ENCODE measurements at places on chromosomes 4 and X.

GRCh38 chrX:152950786-152951185 is 43.1 kb downstream of the PNMA5 start:
- no peak for DNase-seq

DNA sequence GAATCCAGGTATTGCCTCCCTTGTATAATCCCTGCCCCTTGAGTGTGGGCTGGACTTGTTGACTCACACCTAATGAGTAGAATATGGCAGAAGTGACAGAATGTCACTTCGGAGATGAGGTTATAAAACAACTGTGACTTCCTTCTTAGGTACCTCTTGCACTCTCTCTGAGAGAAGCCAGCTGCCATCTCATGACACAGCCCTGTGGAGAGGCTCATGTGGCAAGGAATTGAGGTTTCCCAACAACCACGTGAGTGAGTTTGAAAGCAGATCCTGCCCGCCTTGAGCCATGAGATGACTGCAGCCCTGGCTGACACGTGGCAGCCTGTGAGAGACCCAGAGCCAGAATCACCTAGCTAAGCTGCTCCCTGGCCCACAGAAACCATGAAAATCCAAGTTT is 13.5 kb downstream of the ASB11 start:
- peak; percentile 0 for DNase-seq

DNA sequence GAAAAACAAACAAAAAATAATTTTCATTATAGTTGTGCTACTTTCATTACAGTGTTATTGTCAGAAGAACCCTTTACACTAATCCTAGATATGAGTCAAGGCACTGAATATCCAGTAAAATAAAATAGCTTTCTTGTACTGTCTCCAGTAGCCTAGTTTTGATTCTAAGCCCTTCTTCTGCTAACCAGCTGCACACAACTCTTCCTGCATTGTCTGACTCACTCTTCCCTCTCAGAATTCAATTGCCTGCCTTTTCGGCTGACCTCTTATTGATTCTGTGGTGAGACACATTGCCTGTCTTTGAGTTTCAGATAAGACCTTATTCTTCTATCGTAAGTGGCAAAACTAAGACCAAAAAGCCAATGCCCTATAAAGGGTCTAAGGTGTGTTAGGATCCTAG is 26.7 kb upstream of the PCDH18 start:
- no peak for DNase-seq

GRCh38 chr4:4613126-4613465 is 71.2 kb upstream of the STX18 start:
- no peak for DNase-seq

DNA sequence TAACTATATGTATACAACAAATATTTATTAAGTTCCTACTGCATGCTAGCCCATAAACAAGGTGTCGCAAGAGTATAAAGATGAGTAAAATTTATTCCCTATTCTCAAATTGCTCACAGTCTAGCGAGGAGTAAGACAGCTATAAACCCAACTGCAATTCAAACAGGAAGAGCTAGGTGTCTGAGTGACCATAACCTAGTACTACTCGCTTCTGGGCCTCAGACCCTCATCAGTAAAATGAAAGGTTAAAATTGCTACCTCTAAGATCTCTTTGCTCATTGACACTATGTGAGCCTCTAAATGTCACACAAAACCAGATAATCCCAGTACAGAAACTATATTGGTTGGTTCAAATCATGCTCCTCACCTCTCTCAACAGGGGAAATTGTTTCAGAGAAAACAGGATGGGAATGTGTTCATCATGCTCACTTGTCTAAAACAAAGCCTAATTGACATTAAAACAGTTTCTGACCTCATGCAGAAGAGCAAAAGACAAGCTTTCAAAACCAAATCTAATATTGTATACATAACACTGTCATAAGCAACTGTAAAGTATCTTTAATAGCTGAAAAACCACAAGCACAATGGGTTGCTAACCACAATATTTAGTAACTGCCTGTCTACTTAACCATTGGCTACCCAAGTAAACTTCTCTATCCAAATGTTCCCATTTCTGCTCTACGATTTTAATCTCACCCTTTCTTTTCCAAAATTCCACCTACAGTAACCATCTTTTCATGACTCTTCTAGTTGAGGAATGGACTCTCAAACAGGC is 264.6 kb upstream of the FMR1 start:
- DNase-seq, result no peak

DNA sequence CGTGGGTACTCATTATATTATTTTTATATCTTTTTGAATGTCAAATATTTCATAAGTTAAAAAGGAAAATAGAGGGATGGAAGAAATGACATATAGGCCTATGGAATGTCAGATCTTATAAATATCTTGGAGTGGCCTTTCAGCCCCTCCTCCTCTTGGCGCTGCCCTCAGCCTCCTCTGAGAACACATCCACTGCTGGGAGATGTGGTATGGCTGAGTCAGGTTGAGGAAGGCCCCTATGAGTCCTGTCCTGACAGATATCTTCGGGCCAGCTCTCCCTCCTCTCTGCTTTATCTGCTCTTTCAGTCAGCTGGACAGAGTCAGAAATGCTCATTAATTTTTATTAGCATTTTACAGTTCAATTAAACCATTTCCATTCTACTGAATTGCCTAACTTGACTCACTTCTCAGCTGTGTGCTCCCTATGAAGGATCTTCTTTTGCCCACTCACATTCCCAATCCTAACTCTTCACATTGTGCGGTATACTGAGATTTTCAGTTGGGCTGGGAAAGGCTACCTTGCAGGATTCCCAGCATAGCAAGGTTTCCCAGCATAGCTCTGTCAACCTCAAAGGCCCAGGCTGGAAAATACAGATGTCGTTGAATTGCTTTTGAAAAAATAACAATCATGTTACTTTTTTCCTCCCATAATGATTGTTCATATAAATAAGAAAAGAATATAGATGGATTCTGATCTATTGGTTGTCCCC is 128.0 kb downstream of the ARHGEF9 start:
- DNase-seq, result no peak

- DNase-seq, result no peak
Measured at GRCh38 chr4:1350169-1350520, 3.1 kb downstream of the UVSSA start.

- DNase-seq, result no peak
Measured at GRCh38 chr4:168390041-168390440, 71.5 kb upstream of the DDX60 start.

- DNase-seq, result no peak
Measured at GRCh38 chr4:163680386-163681098, 186.1 kb downstream of the TMA16 start.

GRCh38 chr4:78512357-78512920 is 39.1 kb upstream of the ANXA3 start:
- DNase-seq, result no peak

GRCh38 chrX:264634-265455 is 16.3 kb upstream of the PLCXD1 start:
- DNase-seq, result no peak

DNA sequence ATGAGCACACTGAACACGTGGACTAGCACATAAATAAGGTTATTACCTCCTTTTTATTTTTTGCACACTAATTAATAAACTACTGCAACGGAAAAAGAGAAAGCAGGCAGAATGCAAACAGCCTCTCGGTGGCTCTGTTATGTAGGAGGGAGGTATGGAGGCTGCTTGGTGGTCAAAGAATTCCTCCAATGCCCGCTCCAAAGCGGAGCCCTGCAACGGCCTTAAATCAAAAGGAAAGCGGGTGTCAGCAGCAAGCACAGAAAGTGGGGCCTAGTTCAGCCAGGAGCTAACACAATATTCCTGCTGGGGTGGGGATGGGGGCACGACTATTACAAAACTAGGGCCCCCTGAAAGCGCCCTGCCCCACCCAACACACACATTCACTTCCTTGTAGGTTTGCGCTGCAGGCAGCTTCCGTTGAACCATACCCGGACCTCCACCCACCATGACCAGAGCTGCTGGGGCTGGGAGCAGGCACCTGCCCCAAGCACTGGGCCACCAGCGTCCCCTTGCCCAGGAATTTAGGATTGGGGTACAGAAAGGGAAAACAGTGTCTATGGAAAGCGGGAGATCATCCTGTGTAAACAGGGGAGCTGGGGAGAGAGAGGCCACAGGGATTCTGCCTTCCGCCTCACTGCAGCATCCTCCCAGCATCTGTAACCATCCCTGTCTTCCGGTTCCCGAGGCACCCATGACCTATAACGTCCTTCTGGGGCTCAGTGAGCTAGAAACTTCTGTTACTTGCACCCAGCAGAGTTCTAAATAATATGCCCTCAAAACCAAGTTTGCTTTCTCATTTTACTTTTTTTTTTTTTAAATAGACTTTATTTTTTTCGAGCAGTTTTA is 57.1 kb upstream of the DDX3X start:
- DNase-seq, result no peak

DNA sequence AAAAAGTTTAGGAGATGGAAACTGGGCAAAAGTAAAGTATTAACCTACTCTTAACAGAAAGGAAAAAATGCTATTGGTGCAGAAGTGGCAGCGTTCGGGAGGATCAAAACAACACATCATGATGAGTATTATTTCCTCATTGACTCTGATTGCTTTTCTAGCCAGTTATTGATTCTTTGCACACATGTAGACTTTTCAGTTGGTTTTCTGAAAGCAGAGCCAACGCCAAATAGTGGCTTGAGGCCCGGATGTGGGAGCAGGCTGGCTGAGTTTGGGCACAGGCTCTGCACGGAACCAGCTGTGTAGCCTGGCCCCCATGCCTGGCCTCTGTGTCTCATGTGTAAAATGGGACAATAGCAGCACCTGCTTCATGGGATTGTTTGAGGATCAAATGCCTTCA is 21.8 kb downstream of the STOX2 start:
- no peak for DNase-seq

DNA sequence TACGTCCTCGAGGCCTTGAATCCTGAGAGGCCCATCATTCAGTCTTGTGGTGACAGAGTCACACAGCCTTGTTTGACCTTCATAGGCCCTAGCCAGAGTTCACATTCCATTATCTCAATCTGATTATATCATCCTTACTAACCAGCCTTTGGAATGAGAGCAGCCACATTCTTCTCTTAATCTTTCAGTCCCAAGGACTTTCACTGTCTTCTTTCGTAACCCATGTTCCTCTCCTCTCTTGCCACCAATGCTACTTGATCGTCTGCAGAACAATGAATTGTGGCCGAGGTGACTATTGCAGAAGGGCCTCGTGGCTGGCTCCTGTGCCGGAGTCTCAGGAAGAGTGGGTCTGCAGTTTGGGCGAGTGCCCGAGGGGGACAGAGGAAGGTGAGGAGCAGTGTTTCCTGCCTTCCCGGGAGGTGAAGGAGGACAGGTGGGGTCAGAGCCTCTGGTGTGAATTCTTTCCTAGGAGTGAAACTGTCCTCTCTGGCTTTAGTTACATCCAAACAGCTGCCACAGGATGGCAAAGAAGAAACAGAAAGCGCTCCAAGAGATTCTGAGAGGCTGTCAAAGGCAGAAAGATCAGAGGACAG is 94.6 kb downstream of the LIMCH1 start:
- DNase-seq, result no peak

DNA sequence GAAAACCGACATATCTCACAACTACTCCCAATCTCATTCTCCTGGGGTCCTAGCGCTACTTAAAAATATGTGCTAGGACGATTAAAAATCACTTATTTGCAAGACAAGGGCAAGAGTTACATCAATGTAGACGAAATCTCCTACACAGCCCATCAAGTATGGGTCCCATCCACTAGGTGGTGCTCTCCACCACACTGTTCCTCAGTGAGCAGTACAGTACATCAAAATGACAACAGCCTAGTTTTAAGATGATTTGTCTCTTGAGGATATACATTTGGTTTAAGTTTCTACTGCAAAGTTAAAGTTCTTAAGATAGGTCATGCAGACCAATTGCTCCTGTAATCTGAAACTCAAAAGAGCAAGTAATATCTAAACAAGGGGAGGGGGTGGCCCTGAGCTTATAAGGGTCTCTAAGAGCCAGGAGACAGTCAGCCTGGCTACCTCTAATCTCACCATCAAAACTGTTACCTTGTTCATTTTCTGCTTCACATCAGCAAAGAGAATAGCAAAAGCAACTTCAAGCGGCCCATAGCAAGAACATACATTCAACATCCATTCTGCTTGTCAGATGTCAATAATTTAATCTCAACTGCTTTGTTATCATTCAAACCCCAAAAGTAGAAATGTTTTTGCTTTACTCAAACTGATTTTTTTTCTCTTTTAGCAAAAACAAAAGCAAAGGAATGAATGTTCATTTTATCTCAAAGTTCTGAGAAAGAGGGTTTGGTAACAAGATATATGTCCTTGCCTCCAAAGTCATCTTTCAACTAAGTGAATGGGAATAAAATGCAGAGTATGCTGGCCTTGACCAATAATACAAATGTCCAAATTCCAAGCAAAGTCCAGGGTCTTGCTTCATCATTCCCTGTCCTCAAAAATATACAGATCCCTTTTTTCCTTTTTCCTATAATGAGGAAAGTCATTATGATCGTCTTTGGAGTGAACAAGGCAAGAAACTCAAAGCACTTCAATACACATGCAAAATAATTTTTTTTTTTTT is 53.1 kb downstream of the STX18 start:
- DNase-seq, result peak; percentile 69

- DNase-seq, result no peak
Measured at GRCh38 chr4:99208719-99209075, 10.3 kb downstream of the ADH6 start.

DNA sequence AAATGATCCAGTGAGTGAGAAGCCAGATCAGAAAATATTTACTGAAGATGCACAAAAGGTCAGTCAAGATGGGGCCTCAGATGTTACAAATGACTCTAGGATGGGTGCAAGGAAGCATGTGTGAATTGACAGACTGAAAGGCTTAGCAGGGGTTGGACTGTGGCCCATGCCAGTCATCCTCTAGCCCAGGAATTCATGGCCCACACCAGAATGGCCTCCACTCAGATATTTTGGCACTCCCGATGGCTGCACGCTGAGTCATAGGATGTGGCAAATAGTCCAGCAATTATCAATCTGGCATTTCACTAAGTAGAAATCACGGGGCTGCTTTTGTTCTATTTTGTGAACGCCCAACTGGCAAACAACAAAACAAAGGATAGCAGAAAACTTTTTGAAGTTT is 406.5 kb downstream of the IQCM start:
- no peak for DNase-seq

GRCh38 chr4:112203593-112203992 is 28.0 kb upstream of the AP1AR start:
- no peak for DNase-seq

DNA sequence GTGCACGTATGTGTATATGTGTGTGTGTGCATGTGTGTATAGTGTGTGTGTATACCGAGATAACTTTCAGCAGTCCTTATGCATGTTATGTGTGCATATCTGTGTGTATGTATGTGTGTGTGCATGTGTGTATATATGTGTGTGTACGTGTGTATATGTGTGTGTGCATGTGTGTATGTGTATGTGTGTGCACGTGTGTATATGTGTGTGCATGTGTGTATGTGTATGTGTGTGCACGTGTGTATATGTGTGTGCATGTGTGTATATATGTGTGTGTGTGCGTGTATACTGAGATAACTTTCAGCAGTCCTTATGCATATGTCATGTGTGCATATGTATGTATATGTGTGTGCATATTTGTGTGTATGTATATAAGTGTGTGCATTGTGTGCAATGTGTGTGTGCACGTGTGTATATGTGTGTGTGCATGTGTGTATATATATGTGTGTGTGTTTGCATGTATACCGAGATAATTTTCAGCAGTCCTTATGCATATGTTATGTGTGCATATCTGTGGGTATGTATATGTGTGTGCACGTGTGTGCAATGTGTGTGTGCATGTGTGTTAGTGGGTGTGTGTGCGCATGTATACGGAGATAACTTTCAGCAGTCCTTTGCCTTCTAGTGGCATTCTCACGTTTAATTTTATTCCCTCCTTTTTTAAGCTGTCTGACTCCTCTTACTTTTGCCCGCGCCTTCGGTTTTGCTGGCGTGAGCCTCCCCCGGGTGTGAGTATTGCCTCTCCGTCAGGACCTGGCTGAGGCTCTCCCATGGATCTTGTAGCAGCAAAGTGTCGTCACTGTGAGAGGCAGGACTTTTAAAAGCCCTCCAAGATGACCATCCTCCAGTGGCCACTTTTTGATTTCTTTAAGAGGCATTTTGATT is 99.6 kb upstream of the SHOX start:
- DNase-seq, result no peak

All from stimulated activated CD4-positive, alpha-beta T cell treated with anti-CD3 and anti-CD28 coated beads, Interleukin-15, amount 100 ng/mL, for 48 hours (primary cell).